Muscle of back (tissue), 13 donors: ENCODE measurements at places on chromosomes 7 and 10.

GRCh38 chr7:140275069-140275965 is 98.5 kb upstream of the KDM7A start:
- DNase-seq = no peak

DNA sequence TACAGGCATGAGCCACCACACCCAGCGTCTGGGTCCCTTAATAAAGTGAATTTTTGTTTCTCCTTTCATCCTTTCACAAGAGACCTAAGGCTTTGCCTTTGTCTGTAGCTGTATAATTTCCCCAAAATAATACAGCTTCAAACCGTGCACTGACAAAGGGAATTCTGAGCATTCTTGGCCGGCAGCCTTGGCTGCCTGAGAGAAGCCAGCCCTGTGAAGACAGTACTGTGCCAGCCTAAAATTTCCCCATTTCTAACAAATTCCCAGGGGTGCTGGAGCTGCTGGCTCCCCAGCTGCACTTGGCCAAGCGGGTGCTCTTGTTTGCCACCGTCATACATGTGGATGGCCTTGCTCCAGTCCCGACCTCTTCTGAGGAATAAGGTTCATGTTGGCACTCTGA is 106.2 kb downstream of the ZMYND11 start:
- DNase-seq = peak; percentile 8

DNA sequence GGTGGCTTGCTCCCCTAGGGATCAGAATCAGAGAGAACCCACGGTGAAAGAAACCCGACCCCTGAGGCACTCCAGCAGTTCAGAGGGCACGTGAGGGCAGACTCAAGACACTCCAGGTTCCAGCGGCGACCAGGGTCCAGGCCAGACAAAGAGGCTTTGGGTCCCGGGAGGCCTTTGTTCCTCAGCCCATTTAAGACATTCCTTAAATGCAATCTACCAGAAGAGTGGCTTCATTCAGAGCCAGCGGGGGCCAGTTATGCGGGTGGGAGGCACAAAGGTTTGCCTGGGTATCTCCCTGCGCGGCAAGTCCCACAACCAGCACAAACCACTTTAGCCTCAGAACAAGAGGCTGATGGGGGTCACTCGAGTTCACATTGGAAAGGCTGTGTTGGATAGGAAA is 53.6 kb downstream of the AFAP1L2 start:
- no peak for DNase-seq

DNA sequence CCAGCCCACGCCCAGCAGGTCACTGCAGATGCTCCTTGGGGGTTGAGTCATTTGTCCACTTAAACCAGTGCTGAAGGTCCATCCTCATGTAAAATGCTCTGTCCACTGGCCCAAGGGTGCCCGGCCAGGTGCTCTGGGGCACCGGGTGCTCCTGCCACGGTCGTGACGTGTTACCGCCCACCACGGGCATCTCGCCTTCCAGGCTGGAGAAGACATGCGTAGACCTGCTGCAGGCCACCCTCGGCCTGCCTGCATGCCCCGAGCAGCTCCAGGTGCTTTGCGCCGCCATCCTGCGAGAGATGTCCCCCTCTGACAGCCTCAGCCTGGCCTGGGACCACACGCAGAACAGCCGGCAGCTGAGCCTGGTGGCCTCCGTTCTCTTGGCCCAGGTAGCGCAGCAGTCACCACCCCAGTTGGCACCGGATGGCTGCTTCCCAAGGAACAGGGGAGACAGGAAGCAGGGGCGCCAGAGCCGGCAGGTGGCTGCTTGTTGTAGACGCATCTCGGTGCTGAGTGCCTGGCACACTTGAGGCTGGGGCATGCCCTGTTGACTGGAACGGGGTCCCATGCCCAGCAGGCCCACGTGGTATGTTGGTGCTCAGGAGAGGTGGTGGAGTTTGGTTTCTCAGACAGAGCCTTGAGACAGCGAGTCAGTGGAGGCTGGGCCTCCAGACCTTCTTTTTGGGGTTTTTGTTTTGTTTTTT is 6.1 kb downstream of the AP5Z1 start:
- no peak for DNase-seq

DNA sequence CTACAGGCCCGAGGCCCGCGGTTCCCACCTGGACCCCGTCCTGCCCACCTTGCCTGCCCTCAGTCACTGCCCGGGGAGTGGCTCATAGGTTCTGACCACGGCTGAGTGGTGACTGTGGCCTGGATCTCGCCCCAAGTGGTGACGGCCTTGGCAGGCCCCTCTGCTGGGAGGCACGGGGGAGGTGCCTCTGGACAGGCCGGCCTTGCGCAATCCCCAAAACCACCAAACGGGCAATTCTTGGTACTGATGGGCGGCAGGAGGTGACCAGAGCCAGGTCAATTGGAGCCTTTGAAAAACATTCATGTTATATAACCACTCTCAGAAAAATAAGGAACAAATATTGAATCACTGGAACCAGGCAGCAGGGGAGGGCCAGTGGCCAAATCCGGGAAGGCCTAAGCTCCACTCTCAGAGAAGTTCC is 83.4 kb downstream of the PRKAG2 start:
- no peak for DNase-seq

- no peak for DNase-seq
Measured at GRCh38 chr7:131933751-131934289, 377.4 kb upstream of the PODXL start.

DNA sequence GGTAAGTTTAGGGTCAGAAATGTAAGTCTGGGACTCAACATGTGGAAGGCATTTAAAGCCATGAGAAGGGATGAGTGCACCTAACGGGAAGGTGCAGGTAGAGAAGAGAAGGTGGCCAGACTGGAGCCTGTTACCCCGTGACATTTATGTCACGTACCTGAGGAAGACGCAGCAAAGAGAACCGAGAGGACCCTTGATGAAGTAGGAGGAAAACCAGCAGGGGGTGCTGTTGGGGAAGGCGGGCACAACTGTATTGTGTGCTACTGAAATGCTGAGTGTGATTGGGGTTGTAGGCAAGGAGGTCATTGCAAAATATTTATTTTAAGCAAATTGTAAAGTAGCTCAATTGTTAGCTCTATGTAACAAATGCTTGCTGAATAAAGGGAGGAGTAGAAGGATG is 338.2 kb upstream of the PRKCQ start:
- DNase-seq = no peak

DNA sequence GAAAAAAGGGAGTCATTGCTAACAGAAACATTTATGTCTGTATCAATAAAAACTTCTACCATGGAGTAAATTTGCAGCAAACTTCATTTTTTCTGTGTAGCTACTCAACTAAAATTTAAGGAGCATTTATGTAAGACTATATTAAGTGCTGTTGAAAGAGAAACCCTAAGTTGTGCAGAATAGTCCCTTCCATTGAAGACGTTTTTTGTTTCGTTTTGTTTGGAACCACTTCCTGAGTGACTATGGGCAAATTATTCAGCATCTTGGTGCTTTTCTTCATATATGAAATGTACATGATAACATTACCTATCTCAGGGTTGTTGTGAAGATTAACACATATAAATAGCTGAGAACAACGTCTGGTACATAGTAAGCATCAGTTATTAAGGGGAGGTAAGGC is 24.3 kb downstream of the SEM1 start:
- no peak for DNase-seq

DNA sequence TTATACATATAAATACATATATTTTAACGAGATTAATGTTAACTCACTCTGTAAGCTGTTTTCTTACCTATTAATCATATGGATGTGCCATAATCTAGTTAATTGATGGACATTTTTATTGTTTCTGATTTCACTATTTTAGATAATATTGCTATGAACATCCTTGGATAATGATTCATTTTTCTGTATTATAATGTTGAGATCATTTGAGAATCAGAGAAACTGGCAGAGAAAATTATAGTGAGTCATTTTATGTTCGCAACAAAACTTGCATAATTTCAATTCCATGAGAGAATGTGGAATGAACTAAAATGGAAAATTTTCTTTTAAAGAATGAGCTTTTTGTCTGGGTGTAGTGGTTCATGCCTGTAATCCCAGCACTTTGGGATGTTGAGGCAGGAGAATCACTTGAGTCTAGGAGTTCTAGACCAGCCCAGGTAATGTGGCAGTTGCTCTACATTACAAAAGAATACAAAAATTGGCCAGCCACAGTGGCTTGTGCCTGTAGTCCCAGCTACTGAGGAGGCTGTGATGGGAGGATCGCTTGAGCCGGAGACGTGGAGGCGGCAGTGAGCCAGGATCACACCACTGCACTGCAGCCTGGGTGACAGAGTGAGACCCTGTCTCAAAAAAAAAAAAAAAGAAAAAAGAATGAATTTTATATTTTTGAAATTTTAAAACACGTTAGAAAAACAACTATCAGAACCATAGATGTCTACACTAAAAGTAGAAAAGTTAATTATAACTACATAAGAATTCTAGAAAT is 40.5 kb downstream of the PAPSS2 start:
- DNase-seq = peak; percentile 40

- no peak for DNase-seq
Measured at GRCh38 chr7:150946421-150947240, 31.5 kb downstream of the KCNH2 start.

DNA sequence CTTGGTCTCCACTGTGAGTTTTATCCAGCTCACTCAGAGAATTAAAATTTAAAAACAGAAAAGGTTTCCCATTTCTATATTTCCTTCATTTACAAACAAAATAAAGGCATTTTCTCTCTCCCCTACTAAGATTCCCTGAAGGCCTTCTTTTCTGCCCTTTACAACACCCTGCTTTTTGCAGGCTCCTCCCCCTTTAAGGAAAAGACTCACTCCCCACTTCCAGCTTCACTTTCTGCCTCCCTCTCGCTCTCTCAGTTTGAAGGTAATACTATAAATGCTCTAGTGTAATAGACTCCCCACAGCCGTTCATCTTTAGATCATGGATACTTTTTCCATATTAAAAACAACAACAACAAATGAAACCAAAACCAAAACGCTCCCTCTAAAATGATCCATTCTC is 53.3 kb downstream of the CDHR3 start:
- DNase-seq = no peak

DNA sequence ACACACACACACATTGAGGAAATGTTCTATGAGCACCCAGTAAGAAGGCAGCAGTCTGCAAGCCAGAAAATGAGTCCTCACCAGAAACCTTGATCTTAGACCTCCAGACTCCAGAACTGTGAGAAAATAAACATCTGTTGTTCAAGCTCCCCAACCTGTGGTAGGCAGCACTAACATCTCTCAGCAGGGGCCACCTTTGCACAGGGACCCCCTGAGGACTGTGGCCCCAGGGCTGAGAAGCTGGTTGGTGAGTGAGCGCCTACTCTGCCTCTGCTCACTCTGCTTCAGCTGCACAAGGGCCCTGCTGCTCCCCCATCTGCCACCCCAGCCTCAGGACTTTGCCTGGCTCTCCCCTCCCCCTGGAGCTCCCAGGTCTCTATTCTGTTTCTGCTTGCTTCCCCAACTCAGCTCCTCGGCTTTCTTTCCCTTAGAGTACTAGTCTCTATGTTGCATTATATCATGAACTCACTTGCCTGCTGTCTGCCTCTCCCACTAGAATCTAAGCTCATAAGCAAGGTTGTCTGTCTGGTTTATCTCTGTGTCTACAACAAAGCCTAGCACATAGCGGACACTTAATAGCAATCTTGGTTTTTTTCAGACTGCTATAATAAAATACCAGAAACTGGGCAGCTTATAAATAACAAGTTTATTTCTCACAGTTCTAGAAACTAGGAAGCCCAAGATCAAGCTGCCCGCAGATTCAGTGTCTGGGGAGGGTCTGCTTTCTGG is 40.4 kb upstream of the PRLHR start:
- no peak for DNase-seq

DNA sequence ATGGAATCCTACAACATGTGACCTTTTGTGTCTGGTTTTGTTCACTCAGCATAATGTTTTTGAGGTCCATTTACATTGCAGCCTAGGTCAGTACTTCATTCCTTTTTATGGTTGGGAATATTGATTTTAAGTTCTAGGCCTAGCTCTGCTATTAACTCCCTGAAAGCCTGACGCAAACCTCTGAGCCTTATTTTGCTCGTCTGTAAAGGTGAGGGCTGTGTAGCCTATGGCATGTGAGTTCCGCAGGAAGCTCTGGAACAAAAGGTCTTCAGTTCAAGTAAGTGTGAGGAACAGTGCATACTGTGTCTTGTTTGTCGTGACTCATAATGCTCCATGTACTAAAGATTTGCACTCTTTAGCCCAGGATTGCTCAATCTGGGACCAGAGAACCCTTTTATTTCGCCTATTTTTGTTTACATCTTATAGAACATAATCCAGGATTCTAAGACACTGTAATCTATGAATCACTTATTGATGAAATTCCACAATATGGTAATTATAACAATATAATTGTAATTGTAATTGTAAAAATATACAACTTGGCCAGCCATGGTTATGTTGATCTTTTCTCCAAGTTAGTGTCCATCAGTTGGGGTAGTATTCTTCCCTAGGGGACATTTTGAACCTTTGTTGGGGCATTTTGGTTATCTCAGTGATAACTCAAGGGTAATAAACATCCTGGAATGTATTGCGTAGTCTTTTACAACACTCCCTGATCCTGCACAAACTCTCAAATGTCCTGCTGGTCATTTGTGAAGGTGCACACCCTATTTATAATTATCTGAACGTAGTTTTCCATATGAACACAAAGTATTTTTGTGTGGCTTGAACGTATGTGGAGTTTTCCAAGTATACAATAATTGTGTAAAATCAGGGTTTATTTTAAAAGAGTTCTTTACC is 184.7 kb downstream of the VTI1A start:
- no peak for DNase-seq

DNA sequence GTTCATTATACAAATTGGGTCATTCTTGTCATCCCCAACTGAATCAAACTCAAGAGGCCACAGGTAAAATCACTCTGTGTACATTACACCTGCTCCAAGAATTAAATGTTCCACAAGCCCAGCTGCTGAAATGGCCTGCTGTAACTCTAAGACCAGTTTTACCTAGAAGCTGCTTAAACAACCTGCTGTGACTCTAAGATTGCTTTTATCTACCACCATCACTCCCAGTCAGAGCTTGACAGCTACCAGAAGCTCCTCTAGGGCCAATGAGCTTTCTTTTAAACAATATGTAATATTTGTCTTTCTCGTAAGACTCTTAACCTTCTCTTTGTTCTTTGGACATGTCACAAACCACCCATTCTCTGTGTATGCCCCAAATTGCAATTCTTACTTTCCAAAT is 141.8 kb upstream of the LRGUK start:
- DNase-seq = no peak

DNA sequence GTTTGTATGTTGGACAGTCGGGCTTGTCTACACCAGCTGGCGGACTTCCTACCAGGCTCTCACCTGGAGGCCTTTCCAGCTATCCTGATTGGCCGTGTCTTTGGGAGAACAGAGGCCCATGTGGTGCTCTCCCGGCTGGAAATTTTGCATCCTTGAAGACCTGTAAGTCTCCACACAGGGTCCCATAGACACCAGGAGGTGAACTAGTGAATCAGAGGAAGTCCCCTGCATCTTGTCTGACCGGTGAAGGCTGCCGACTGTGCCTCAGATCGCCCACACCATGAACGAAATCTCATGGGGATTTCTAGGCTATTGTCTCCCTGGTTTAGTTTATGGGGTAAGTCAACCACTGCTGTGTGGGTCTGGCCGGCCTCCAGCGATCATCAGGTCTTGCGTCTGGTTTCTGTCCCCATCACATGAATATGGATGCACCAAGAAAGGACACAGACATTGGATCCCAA is 108.4 kb upstream of the LYZL2 start:
- no peak for DNase-seq

GRCh38 chr10:37831495-37832333 is 25.7 kb downstream of the ZNF248 start:
- DNase-seq = no peak
